ENCODE measurements at places on chromosomes 7 and 10. TPM values are rescaled to one million over a fixed set of nuclear protein-coding genes. Genes with fewer than 3 reads are reported as not detected.

GPER1 gene
- 2.9 TPM for total RNA-seq

HOXA10 gene
- 0.08 TPM for total RNA-seq

GRCh38 chr10:25865267-25865666 is 68.8 kb upstream of the MYO3A start:
- no peak for DNase-seq

GRCh38 chr10:4028027-4028471 is 243.0 kb upstream of the KLF6 start:
- DNase-seq, result no peak

DNA sequence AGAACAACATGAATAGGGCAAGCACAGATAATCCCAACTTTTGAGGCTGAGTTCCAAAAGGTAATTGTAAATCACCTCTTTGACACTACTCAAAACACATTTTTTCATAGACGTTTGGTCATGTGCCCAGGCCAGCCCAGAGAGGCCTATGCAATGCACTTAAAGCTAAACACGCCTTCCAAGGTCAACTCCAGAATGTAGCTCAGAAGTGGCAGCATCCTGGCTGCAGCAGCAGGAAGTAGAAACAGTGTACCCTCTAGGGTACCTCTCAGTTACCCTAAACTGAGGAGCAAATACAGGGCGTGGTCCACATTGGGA is 58.7 kb downstream of the OSBPL3 start:
- DNase-seq, result no peak

- DNase-seq, result no peak
These were observed 3.4 kb downstream of the TNRC18 start for GRCh38 chr7:5420067-5420880.

GRCh38 chr10:122514045-122514840 is 46.3 kb upstream of the DMBT1 start:
- DNase-seq, result no peak

SLC18A3 gene
- total RNA-seq, result not detected

- DNase-seq, result no peak
These were observed 451.4 kb upstream of the VSTM2A start for GRCh38 chr7:54090652-54091213.

- no peak for DNase-seq
These were observed 399.2 kb downstream of the SORCS1 start for GRCh38 chr10:106765241-106765754.

DNA sequence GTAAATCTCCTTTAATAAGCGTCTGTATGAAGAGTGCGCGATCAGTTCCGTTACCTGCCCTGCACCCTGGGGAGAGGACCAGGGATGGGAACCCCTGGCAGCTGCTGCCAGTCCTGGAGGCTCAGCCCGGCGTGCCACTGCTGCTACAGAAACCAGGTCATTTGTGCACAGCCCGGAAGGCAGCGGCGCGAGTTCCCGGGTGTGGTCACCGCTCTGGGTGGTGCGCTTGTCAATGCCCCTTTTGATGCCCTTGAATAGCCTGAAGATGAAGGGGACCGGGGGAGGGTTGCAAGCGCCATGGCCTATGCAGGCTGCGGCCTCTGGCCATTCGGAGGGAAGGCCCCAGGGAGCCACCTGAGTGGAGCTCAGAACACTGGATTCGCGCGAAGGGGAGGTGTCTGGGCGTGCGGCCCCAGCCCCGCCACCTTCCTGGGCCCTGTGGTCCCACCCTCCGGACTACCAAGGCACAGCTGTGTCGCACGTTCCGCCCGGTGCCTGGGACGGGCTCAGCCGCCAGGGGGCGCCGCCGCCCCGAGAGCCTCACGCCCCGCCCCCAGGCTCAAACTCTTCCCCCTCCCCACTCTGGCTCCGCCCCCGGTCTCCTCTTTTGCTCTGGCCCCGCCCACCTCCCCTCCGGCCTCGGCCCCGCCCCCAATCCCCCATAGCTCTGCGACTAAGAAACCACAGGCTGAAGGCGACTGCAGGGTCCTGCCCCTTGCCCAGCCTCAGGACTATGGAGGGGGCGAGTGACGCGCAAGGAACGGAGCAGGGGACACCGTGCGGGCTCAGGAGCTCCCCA is 16.5 kb downstream of the AP5Z1 start:
- peak; percentile 84 for DNase-seq

DNA sequence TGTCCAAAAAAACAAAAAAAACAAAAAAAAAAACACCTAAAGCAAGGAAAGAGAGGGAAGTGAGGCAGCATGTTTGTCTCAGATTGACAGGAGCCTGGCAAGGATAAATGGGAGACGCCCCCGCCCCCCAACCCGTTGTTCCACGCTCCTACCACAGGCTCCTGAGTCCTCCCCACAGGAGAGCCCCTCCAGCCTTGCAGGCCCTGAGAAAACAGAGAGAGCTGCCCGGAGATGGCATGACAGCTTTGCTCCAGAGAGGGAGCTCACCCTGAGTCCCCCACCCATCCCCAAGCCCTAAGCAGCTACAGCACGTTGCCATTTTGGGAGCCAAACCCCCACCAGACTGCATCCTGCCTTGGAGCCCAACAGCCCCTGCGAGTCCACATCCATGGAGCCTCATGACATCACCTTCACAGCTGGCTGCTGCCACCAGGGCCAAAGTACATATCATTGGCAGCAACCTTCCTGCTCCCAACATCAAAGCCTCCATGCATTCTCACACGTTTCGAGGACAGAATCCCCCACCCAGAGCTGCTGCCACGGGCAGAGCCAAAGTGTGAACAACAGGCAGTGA is 1283.3 kb downstream of the TYW1 start:
- no peak for DNase-seq

GRCh38 chr10:102408728-102409603 is 9.6 kb downstream of the PSD start:
- DNase-seq, result no peak

GRCh38 chr7:158710651-158711102 is 6.1 kb upstream of the NCAPG2 start:
- no peak for DNase-seq

DNA sequence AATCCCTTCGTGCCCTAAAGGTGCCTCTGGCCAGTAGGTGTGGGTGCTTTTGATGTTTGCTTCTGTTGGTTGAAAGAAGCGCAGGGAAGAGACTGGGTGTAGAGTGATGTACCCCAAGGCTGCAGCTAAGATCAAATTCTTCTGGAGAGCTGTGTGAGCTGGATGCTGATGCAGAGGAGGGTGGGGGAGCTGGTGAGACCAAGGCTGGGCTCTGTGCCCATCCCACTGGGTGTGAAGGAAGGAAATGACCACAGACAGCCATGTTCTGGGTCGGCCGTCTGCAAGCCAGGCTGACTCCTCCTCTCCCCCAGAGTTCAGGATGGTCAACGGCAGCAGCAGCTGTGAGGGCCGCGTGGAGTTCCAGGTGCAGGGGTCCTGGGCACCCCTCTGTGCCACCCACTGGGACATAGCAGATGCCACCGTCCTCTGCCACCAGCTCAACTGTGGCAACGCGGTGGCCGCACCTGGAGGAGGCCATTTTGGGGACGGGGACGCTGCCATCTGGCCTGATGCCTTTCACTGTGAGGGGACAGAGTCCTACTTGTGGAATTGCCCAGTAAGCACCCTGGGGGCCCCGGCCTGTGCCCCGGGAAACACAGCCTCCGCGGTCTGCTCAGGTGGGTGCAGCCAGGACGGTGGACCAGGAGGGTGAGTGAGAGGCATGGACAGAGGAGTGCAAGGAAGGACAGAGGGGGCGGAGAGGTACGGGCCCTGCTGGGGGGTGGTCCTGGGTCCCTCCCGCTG is 5.1 kb downstream of the SCART1 start:
- DNase-seq, result no peak

DNA sequence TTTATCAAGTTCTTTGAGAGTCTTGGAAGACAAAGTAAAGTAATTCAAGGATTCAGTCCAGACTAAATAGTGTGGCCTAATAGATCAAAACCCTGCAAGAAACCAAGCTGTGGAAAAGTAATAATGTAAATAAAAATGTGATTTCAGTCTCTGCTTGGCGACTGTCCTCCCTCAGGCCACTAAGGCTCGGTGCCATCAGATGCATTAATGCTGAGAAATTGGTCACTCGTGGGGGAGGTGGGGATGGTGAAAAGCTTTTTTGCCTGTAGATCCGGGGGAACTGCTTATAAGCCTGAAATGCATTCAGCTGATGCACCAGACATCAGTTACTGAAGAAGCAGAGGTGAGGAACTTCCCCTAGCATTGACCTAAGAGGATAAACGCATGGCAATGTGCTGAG is 182.6 kb upstream of the TBX20 start:
- DNase-seq, result no peak

DNA sequence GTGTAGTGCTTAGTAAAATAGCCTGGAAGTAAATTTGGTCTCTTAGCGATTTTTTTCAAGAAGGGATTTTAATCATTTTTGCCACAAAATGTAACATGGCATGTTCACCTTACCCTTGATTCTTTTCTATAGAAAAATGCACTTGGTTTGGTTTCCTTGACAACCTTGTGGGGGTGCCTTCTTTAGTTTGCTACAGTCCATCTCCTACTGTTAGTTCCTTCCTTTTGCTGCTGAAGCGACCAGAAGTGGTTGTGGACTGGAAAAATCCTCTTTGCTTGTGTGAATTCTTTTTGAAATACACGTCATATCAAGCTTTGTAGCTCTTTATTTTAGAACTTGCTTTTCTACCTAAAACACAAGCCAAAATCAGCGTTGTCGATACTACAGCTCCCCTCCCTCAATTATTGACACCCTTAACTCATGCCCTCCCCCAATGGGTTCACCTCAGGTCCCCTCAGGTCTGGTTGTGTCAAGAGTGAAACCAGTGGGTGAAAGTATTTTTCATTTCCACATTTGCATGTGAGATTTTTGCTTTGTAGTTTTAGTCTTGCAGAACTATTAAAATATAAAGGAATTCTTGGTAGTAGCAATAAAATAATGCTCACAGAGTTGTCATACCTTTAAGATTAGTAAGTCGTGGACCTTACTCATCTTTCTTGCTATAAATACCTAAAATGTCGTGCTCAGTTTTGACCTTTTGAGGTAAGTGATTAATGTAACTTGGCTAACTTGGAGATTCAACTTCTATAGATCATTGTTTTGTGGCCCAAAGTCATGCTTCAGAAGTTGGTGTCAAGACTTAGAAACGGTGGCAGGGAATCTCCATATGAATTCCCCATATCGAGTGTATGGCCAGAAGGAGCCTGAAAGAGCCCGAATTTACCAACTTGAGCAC is 1.5 kb downstream of the ACTR3B start:
- DNase-seq, result no peak

DNA sequence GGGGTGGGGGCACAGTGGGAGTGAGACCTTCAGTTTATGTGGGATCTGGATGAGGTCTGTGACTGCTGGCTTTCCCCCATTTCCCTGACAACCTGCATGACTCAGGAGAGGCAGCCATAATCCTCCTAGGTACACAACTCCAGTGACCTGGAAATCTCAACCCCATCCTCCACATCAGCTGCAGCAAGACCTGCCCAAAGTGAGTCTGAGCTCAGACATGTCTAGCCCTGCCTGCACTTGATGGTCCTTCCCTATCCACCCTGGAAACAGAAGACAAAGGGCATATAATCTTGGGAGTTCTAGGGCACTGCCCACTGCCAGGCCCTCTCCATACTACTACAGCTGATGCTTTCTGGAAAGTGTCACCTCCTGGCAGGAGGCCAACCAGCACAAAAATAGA is 75.6 kb downstream of the GRM8 start:
- DNase-seq, result no peak

SLC13A4 gene
- total RNA-seq, result 0.14 TPM

GRCh38 chr7:74429153-74429747 is 24.5 kb upstream of the GTF2IRD1 start:
- DNase-seq, result no peak

DNA sequence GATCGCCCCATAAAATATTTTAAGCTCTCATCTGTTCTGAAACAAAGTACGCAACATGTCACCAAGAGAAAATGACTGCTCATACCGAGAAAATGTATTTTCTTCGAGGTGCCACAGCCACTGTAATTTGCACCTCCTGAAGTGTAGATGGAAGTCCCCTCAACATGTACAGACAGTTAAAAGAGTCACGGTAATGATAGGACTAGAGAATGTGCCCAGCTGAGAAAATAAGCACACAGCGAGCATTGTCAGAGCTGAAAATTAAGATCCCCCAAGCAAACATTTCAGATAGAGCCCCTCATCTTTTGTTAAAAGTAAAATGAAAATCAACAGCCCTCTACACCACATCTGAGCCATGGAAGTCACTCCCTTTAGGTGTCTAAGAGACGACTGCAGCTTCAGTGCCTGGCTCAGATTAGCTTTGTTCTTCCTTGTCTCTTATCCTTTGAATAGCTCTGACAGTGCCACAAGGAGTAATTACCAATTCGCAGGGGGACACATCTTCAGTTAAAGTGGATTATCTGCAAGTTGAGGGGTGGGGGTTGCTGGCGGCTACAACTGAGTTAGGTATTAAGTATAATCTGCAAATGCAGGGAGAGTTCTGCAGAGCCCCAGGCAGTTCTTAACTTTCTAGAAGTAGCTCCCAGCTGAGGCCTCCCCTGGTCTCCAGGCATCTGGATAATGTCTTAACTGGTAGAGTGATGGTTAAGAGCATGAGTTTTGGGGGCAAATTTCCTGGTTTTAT is 222.7 kb upstream of the C7orf33 start:
- no peak for DNase-seq

CYP3A4 gene
- total RNA-seq, result 0.51 TPM

DNA sequence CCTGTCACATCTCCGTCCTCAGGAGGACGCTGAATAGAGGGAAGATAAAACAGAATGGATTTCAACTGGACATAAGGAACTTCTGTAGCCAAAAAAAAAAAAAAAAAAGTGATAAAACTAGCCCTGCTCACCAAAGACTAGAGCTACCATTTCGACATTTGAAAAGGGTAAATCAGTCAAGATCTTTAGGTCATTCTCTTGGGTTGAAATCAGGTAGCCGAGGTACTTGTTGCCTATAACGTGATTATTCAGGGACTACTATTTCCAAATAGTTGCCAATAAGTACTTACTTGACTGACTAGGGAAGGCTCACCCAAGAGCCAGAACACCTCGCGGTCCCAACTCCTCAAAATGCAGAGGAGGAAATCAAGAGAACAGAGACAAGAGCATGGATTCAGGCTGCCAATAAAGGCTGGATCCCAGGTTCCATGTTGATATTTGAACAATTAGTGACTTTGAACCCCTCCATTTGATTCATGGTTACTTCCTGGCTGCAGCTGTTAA is 2.0 kb downstream of the RHEB start:
- DNase-seq, result no peak

DNA sequence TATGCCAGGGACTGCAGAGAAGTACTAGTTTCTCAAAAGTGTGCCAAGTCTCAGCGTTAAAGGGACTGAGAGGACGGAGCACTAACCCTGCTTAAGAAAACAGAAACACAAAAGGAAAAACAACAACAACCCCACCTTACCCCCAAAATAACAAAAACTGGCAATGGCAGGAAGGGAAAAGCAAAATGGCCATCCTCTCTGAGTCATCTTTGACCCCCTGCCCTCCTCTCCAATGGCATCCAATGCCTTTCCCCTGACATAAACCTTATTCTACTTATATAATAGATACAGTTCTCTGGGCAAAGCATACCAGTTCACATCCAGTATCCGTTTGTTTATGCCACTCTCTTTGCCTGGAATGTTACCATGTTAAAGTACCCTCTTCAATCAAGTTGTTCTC is 1.6 kb downstream of the POLR1F start:
- DNase-seq, result no peak

- no peak for DNase-seq
These were observed 19.1 kb upstream of the FZD8 start for GRCh38 chr10:35661236-35661635.
